Esophagus squamous epithelium (tissue), 5 donors: ENCODE measurements at places on chromosomes 2 and 18.

GRCh38 chr2:5387406-5387805, 304.8 kb upstream of the SOX11 start:
- DNase-seq = no peak

DNA sequence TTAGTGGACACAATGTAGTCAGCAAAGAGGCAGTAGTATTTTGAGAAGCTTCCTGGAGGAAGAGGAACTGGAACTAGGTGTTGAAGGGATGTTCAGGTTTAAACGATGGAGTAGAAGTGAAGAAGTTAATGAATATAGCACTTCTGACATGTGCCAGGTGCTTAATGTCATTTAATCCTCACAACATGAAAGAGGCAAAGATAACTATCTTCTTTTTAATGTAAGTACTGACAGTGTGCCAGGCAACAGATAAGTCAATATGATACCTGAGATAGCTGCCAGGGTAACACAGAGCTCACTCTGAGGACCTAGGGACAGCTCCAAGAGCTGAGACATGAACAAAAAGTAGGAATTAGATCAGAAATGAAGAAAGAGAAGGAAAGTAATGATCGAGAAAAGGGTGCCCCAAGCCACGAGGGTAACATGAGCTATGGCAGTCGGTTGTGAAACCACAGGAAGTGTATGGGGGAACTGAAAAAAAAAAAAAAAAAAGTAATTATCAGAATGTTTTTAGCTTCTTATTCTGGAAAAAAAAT, 140.7 kb downstream of the RNF144A start:
- no peak for DNase-seq

GRCh38 chr18:50620319-50620718, 60.4 kb downstream of the MAPK4 start:
- DNase-seq = no peak

DNA sequence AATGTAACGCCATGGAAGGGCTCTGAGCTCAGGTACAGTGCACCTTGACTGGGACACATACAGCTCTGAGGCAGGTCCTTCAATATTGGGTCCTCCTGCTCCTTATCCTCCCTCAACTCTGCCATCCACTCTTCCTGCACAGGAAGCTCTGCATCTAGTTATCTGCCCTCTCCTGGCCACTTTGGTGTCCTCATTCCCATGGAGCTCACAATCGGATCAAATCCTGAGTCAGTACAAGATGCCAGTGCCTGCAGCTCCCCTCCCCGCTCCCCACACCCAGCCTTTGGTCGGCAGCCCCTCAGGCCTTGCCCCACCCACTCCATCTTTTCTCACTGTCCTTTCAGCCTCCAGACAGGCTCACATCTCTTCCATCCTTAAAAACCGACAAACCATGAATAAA, 58.0 kb downstream of the LRRFIP1 start:
- no peak for DNase-seq

GRCh38 chr2:83901317-83901716, 557.8 kb downstream of the SUCLG1 start:
- DNase-seq = no peak

DNA sequence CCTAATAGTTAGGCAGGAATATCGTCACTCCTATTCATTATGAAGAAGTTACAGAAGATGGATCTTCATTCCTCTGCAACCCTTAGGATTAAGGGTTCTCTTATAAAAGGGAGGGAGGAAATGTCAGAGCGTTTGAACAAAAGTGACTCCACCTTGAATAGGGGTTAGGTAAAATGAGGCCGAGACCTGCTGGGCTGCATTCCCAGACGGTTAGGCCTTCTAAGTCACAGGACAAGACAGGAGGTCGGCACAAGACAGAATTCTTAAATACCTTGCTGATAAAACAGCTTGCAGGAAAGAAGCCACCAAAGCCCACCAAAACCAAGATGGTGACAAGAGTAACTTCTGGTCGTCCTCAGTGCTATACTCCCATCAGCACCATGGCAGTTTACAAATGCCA, 147.6 kb downstream of the CDCA7 start:
- no peak for DNase-seq

GRCh38 chr2:14401873-14402272, 230.6 kb upstream of the LRATD1 start:
- no peak for DNase-seq

- no peak for DNase-seq
These were observed 713.6 kb upstream of the POU3F3 start for GRCh38 chr2:104140361-104140760.

DNA sequence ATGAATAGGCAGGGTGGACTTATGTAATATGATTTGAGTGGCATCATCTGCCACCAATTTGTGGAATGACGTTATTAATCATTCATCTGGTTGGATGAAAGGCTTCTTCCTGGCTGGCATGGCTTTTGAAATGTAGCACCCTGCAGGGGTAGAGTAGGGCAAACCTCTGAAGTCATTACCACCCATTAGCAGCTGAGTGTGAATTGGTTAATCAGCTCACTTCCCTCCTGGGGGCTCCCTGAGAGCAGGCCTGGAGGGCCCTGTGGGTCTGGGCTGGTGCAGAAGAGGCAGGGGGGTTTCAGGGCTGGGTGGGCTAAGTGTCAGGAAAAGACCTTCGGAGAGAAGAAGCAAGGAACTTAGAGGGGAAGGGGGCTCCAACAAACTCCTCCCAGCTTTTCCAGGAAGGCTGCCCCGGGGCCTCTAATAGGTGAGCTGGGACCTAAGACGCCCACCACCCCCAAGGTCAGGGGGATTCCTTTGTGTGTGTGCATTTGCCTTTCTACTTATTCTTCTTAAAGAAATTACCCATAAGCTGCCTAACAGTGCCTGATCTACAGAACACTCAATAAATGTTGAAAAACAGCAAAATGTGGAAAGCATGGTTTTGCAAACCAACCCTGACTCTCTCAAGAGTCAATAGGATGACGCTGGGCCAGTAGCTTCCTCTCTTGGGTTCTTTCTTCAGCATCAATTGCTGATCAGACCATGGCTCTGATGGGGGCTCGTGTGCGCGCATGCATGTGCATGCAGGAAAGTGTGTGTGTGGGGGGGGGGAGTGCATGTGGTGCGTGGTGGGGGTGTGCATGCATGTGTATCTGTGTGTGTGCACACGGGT, 49.7 kb upstream of the ZNF516 start:
- no peak for DNase-seq

DNA sequence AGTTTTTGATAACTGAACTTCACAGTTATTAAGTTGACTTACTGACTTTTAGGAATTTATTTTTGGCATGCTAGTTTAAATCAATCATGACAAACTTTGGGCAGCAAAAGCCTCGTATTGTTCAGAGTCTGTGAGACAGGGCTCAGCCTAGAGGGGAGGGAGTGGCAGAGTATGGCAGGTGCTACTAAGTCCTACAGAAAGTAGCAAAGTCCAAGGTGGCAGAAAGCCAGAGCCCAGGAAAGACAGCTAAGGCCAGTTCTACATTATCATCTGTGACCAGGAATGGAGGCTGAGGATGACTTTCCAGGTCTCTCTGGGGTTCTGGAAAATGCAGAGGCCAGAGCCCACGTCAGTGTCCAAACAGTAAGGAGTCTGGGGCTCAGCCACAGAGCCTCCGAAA, 34.2 kb downstream of the CHST10 start:
- no peak for DNase-seq
